ENCODE measurements at places on chromosomes 16 and 17.
A peak's percentile ranks its signal among the peaks of the same experiment; 100 is the strongest.

GRCh38 chr17:12790249-12791106 is 1.2 kb downstream of the ARHGAP44 start:
- DNase-seq, result no peak

GRCh38 chr16:69942099-69942491 is 9.0 kb upstream of the CLEC18A start:
- DNase-seq, result no peak

GRCh38 chr17:64075913-64076312 is 54.0 kb downstream of the ERN1 start:
- DNase-seq, result no peak

GRCh38 chr17:28338056-28338768 is 2.7 kb downstream of the TNFAIP1 start:
- DNase-seq, result peak; percentile 34

DNA sequence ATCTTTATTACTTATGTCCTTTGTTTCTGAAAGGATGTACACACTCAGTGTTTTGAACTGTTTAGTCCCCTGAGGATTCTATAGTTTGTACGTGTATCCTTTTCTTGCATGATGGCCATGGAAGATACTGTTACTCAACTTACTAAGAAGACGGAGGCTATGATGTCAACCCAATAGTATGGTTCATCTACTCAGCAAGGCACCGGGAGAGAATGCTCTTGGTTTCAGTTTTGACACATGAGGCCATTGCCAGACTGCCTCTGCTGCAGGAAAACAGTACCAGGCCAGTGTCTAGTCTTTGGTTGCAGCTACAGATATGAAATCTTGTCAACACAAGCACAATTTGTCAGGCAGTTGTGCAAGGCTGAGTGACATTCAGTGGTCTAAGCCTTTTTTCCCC is 134.5 kb downstream of the MRTFB start:
- DNase-seq, result peak; percentile 29

DNA sequence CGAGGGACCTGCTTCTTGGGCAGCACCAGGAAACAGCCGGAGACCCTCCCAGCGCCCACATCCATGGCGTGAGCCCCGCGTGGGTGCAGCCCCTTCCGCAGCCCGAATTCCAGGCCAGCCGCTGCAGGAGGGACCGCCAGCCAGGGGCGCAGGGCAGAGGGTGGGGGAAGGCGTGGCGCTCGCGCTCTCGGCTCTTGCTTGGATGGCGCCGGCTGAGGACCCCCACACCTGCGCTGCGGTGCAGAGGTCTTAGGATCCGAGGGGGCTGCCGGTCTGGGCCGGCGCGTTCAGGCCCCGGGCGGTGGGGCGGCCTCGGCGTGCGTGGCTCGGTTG is 28.8 kb downstream of the ACTG1 start:
- no peak for DNase-seq

DNA sequence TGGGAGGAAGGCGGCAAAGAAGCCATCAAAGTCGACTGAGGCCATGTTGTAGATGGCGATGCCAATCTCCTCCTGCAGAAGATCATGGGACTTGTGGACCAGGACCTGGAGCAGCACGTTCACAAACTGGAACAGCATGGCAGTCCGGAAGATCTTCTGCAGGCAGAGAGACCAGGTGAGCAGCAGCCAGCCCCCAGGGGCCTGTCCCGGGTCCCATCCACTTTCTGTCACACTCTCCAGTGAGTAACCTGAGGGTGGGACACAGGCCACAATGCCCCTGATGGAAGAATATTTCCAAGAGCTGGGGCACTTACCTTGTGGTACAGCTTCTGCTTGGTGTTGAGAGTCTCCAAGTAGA is 38.0 kb upstream of the GSG1L start:
- no peak for DNase-seq

DNA sequence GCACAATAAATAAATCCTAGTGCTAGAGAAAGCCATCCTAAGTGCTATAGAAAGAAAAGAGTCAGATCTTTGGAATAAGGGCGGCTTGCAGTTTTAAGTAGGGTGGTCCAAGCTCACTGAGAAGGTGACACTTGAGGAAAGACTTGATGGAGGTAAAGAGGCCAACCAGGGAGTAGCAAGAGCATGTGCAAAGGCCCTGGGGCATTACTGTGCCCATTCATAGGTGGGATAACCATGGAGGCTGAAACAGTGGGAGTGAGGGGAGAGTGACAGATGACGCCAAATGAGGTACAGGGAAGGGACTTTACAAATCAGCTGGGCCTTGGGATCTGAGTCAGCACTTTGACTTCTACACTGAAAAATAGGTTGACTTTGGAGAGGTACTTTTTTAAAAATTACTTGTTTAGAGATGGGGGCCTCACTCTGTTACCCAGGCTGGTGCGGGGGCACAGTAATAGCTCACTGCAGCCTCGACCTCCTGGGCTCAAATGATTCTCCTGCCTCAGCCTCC is 115.5 kb downstream of the ABCC1 start:
- no peak for DNase-seq

GRCh38 chr16:11949527-11949926 is 7.7 kb upstream of the NPIPB2 start:
- peak; percentile 63 for DNase-seq

DNA sequence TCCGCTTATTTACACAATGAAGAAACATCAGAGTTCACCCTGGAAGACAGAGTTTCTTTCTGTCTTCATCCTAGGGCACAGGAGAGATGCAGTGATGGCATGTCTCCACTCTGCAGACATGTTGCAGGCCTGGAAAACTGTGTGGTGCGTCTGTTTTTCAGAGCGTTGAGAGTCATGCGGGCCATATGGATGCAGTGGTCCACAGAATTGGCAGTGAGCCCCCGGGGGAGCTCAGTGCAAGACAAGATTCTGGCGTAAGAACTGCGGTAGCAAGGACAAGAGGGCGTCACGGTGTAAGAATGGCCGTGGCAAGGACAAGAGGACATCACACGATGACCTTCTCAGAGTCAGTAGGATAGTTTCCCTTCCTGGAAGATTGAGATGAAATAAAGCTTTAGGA is 654.0 kb downstream of the MAF start:
- DNase-seq, result no peak

DNA sequence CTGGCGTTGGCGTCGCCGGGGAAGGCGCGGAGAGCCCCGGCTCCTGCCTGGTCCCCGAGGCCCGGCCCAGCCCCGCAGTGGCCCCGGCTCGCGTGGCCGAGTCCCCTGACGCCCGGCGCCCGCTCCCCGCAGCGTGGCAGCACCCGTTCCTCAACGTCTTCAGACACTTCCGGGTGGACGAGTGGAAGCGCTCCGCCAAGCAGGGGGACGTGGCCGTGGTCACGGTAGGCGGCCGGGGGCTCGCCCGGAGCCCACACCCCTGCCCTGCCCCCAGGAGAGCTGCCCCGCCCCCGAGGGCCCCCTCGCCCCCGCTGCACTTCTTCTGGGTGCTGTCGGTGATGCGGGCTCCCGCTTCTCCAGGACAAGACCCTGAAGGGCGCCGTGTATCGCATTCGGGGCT is 466 bp downstream of the WDR90 start:
- no peak for DNase-seq

DNA sequence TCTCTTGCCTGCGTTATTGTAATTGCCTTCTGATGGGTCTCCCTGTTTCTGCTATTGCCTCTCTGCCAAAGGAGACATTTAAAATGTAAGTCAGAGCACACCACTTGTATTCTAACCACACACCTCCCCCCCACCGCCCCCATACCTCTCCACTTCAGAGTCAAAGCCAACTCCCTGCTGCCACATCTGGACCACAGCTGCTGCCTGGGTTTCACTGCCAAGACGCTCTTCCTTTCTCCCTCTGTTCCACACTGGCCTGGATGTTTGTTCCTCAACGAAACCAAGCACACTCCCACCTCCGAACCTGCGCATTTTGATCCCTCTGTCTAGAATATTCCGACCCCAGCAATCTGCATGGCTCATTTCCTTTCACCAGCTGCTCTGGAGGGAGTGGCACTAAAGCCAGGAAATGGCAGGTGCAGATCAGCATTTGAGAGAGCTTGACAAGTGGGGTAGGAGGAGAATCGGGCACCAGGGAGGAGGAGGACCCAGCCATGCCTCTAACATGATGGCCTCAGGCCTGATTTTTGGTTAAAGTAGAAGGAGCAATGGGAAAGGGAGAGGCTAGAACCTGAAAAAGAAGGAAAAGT is 92.4 kb upstream of the HS3ST2 start:
- no peak for DNase-seq

- DNase-seq, result no peak
Observed at GRCh38 chr16:47308601-47309000, 152.3 kb downstream of the ITFG1 start.

- DNase-seq, result peak; percentile 67
Observed at GRCh38 chr17:4899341-4900230, at the start of gene C17orf107. Gene C17orf107, plus strand, starts transcription at chr17:4899536. Its CDS starts 227 bp downstream, at chr17:4899763.

DNA sequence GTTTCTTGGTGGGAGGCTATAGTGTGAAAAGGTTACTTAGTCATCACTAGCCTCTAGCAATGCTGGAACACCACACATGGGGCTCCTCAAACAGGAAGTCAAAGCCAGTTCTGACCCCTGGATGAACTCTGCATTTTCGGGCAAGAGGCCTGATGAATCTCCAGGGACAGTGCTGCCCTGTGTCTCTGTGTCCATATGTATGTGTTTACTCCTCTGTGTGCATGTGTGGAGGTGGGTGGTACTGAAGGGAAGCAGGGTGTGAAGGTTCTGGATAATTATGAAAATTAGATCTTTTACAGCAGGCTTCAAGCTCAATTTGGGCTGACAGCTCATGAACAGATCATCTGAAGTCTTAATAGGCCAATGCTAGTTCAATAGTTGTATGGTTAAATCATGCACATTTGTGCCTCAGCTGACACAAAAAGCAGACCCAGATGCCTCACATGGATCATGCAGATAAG is 133.6 kb downstream of the SNX11 start:
- peak; percentile 64 for DNase-seq

DNA sequence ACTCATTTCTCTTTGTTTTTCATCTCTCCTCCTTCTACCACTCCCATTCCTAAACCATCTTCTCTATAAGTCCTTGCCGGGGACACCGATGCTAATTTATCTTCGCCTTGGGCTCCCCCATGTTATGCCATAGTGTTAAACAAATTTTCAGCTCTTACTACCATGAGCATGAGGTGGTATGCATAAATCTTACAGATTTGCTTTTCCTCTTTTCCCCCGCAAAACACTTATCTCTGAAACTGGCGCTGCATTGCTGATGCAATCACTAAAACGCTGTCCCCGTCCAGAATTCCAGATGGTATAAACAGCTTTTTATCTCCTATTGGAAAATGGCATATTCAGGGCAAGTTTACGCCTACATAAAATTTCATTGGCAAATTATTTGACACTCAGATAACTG is 673.6 kb upstream of the CDH8 start:
- no peak for DNase-seq

GRCh38 chr17:37118366-37119137 is 169.8 kb downstream of the AATF start:
- no peak for DNase-seq

GRCh38 chr16:3837851-3838586 is 42.5 kb downstream of the CREBBP start:
- no peak for DNase-seq

GRCh38 chr17:77148077-77148939 is 7.5 kb downstream of the SEC14L1 start:
- DNase-seq, result no peak

GRCh38 chr16:87694441-87695125 is 71.2 kb downstream of the KLHDC4 start:
- DNase-seq, result no peak

- no peak for DNase-seq
Observed at GRCh38 chr17:39191750-39192510, 5.5 kb downstream of the CACNB1 start.

DNA sequence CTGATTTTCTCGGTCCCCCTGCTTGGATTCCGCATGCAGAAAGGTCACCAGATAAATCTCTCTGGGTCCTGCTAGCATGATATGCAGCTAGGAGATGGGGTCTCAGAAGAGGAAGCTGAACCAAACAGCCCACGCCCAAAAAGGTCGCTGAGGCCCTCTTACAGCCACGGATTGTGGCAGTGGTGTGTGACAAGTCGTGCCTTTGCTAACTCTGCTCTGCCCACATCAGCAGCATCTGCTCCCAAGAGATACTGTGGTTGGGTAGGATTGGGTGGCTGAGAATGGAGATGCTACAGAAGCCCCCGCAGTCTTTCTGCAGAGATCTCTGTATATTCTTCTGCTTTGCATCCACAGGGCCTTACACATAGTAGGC is 15.2 kb upstream of the SKAP1 start:
- DNase-seq, result no peak

DNA sequence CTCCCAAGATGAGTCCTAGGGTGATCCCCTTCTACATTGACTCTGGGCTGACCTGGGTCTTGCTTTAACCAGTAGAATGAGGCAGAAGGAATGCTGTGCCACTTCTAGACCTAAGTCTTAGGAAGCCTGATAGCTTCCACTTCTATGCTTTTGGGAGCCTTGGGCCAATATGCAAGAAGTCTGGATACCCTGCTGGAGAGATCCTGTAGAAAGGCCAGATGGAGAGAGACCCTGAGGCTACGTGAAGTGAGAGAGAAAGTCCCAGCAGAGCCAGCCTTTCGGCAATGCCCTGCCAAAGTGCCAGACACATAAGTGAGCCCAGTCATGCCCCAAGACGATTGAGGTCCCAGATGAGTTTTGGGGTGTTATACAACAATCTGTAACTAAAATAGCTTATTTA is 1.7 kb downstream of the KRT222 start:
- DNase-seq, result no peak

DNA sequence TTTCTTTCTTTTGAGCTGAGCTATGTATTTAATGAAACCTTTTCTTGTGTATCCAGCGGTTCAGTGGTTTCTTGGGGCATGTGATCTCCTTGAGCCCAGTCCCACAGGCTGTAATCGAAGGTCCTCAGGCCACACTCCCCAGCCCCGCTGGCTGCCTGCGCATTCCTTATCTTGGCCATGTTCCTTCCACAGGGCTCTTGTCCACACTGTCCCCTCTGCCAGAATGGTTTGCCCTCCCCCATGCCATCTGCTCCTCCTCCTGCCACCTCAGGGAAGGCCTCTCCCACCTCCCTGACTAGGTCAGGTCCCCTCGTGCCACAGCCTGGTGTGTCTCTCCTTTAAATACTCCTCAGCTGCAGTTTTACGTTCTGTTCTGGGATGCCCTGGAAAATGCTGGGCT is 12.1 kb upstream of the NLRC5 start:
- DNase-seq, result no peak

- no peak for DNase-seq
Observed at GRCh38 chr16:57803134-57803990, 1.1 kb upstream of the KIFC3 start.

- DNase-seq, result peak; percentile 58
Observed at GRCh38 chr17:45640141-45640850, 143.8 kb upstream of the CRHR1 start.

DNA sequence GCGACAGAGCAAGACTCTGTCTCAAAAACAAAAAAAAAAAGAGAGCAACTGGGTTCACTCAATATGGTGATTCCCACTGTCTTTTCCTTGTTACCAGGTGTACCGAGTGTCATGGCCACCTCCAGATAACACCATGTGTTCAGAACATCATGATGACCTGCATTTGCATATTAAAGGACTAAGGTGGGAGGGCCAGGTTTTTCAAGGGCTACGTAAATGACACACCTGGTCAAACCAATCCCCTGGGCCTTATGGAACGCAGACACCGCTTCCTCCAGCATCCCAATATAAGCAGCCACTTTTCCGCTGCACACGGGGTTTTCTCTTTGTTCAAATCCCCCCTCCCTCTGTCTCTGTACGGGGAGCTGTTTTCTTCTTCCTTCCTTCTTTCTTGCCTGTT is 29.3 kb downstream of the WSCD1 start:
- no peak for DNase-seq

Data from fibroblast of gingiva (primary cell).